ENCODE measurements at places on chromosomes 11 and 22.

DNA sequence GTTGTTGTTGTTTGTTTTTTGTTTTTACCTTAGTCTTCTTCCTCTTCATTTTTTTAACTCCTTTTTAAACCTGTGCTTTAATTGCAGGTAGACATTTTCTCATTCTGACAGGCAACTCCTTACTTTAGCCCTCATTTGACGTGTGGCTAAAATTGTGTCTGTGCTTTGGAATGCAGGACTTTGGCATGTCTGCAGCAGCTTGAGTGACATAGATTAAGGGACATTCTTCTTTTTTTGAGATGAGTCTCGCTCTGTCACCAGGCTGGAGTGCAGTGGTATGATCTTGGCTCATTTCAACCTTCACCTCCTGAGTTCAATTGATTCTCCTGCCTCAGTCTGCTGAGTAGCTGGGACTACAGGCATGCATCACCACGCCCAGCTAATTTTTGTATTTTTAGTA is 100.8 kb downstream of the FAT3 start:
- no peak for DNase-seq

GRCh38 chr22:36982136-36982535 is 37.1 kb downstream of the TST start:
- DNase-seq = peak; percentile 40

- no peak for DNase-seq
These were observed 20.9 kb upstream of the MPPED1 start for GRCh38 chr22:43390872-43391271.

- DNase-seq = no peak
These were observed 110.8 kb downstream of the KCNQ1OT1 start for GRCh38 chr11:2588809-2589537.

DNA sequence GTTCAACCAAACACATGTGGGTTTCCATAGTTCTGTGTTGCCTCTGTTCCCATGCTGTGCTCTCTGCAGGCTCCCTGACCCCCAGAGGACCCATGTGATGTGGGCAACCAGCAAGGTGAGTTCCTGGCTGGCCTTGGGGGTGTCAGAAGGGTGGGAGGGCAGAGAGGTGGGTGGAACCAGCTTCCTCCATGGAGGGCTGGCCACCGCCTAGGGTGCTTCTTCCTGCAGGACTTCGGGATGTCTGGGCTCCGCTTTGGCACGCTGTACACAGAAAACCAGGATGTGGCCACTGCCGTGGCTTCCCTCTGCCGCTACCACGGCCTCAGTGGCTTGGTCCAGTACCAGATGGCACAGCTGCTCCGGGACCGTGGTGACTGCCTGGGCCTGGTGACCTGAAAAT is 14.5 kb upstream of the EXT2 start:
- DNase-seq = no peak

DNA sequence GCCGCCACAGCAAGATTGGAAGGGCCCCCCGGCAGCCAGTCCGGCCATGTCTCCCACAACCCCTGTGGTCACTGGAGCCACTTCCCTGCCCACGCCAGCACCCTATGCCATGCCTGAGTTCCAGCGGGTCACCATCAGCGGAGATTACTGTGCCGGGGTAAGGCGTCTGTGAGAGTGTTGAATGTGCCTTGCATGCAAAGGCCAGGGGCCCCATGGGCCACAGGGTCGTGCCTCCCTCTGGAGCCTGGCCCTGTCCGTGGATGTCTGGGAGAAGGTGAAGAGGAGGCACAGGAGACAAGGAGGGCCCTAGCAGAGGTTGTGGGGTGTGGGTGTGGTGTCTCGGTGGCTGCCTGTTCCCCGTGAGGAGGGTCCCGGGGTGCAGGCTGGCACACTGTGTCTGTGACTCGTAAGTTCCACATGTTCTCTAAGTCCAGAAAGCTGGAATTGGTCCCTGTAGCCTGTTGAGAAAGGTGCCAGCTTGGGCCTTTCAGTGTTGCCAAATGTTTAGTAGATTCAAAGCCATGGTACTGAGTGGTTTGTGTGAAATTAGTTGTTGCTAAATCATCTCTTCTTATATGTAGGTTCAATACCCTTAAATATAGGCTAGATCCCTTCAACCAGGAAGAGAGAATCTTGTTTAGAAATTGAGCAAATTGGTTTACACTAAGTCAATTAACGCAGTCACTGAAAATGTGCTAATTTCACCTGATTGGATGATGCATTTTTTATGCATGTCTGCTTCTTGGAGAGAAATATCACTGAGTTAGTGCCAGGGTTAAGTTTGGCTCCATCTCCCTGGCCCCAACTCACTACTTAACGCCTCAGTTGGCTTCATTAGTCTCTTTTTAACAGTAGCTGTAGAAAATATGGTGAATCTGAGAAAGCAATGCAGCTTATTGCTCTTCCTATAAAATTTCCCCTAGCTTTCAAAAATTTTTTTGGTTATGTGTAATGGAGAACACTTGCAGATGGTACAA is 23.8 kb downstream of the AMPD3 start:
- DNase-seq = no peak
